ENCODE measurements at places on chromosomes 3 and 15.

DNA sequence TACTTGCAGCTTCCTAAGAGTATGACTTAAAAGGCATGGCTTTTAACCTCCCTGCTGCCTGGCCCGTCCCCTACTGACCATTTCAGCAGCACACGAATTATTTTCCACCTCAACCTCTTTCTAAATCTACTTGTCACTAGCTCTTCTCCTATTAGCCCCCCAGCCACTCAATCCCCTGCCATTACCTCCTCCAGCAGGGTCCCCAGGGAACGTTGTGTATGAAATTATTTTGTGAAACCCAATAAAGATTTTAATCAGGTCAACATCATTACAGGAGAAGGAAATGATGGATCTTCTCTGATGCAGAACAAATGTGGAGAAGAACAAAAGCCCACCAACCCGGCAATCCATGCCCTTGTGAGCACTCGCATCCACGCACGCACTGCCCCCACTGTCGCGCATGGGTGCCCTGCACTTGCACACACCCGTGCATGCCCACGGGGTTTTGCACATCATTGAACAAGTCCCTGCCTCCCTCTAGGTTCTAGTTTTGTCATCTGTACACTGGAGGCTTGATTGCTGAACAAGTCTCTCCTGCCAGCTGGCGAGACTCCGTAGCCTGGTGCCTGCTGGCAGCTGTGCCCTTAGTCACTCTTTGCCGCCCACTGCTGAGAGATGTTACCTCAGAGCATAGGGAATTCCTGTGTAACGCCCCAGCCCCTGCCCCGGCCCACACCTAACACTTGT is 51.6 kb downstream of the LINGO1 start:
- no peak for DNase-seq

- DNase-seq, result no peak
Observed at GRCh38 chr15:90327311-90327710, 24.8 kb upstream of the ZNF774 start.

- no peak for DNase-seq
Observed at GRCh38 chr15:63899193-63899592, 65.4 kb upstream of the HERC1 start.

- no peak for DNase-seq
Observed at GRCh38 chr3:70861855-70862254, 549.4 kb upstream of the MDFIC2 start.

- peak; percentile 15 for DNase-seq
Observed at GRCh38 chr3:183253528-183254486, 754 bp downstream of the B3GNT5 start.

GRCh38 chr15:41919954-41920538 is 26.2 kb upstream of the SPTBN5 start:
- DNase-seq, result no peak

DNA sequence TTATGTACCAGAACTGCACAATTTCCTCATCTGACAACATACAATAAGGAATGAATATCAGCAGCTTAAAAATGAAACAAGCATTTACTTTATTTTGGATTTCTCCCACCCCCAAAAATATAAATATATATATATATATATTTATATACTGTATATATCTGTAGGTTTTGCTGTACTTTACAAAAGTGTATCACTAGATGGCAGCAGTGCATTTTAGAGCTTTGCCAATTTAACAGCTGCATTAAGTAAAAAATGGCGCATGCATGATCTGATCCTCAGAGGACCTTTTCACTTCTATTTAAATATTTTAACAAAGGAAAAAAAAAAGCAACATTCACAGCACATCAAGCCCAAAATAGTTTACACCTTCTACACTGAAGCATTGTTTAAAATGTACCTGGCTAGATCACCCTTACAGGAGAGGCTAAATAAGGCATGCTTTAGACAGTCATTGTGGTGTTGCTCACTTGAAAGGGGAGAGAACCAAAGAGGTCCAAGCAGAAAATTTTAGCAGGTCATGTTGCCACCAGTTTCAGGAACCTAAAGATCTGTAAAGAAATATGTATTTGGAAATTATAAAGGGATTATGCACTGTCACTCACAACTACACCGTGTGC is 72.6 kb downstream of the NPTN start:
- no peak for DNase-seq

- DNase-seq, result no peak
Observed at GRCh38 chr15:63332367-63333124, 49.1 kb downstream of the CA12 start.

DNA sequence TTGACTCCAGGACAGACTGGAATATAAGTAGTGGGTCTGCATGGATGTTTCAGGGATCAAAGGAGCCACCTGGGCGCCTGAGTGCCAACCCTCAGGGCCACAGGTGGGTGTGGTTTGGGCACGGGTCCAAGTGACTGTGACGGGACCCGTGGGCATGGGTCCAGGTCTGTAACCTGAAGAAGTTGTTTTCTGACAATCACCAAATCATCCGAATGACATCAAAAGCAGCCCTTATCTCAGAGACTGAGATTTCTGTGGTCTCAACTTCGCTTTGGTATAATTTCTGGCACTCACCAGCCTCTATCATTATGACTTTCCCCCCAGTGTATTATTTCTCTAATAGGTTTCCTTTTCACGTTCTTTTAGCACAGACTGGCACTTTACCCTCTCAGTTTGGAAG is 24.4 kb downstream of the RLBP1 start:
- DNase-seq, result no peak

- DNase-seq, result no peak
Observed at GRCh38 chr3:98734735-98735134, 28.4 kb upstream of the ST3GAL6 start.

GRCh38 chr3:186162221-186162620 is 53.3 kb upstream of the ETV5 start:
- no peak for DNase-seq

- no peak for DNase-seq
Observed at GRCh38 chr15:91424001-91424400, 323.9 kb downstream of the SV2B start.

GRCh38 chr3:23966328-23966727 is 21.2 kb downstream of the NR1D2 start:
- no peak for DNase-seq

GRCh38 chr3:73511571-73512525 is 112.9 kb downstream of the PDZRN3 start:
- no peak for DNase-seq

DNA sequence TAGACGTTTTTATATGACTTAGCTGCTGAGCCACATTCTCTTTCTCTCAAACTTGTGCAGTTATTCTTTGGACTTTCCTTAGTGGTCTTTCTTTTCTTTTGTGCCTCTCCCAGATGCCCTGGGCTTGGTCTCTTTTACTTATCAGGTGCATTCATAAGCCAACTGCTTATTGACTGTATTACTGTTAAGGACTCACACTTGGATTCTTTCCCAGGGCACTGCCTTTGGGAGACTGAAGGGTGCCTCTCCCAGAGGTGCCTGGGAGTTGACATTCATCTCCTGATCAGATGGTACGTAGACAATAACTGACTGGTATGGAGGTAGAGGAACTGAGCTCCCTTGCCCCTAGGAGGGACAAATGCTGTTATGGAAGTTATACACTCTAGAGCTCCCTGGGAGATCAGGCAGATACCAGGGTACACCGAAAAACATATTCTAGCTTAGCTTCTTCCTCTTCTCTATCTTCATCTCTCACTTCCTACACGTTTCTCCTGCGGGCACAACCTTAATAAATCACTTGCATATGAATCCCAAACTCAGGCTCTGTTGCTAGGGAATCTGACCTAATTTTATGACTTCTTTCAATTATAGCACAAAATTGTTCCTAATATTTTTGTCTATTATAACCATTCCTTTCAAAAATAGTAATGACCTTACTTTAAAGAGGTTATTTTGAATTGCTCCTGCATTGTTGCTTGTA is 24.7 kb downstream of the PARP15 start:
- DNase-seq, result no peak
